ENCODE measurements at places on chromosomes 12 and 14. TPM values are rescaled to one million over a fixed set of nuclear protein-coding genes. Genes with fewer than 3 reads are reported as not detected.
A peak's percentile ranks its signal among the peaks of the same experiment; 100 is the strongest.

DNA sequence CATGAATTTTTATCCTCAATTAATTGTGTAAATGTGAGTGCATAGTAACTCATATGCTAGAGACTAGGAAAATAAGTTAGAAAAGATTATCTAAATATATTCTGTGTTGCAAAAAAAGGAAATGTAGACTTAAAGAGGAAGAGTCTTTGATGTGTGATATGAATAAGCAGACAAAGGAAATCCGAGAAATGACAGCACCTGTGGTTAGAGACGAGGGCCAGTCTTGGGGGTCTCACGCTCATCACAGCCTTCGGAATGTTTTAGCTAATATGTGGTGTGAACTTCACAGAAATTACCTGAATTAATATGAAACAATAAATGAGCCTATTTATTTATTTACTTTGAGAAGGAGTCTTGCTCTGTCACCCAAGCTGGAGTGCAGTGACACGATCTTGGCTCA, 11.6 kb downstream of the ATP6V0A2 start:
- DNase-seq: no peak
- no peak overlapping the region for H3K27ac ChIP-seq
- H3K36me3 ChIP-seq: peaks cover 48% of the 10 kb centered on the region
- H3K4me3 ChIP-seq: no peak overlapping the region
- no peaks in the 10 kb centered on the region for H3K27me3 ChIP-seq

DNA sequence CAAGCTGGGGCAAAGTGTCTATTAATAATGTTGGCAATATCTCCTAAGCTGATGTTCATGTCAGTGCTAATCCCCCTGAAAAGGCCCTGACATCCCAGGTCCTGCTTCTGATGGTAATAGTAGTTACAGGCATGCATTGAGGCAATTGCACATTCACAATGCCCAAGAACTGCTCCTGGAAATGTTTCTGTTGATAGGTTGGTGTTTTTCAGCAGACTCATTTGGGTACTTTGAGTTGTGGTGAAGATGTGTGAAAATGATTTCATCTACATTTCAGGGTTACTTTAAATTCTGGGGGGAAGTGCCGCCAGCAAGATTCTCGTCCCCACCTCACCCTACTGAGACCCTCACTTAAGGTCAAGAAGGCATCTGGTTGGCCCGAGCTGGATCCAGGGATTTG, 92.9 kb downstream of the BBS10 start:
- no peak for DNase-seq
- peaks cover 10% of the 10 kb centered on the region for H3K4me1 ChIP-seq
- no peaks in the 10 kb centered on the region for H3K36me3 ChIP-seq
- H3K27ac ChIP-seq: no peak overlapping the region
- H3K27me3 ChIP-seq: no peaks in the 10 kb centered on the region

SELPLG gene
- total RNA-seq: 0.34 TPM

DNA sequence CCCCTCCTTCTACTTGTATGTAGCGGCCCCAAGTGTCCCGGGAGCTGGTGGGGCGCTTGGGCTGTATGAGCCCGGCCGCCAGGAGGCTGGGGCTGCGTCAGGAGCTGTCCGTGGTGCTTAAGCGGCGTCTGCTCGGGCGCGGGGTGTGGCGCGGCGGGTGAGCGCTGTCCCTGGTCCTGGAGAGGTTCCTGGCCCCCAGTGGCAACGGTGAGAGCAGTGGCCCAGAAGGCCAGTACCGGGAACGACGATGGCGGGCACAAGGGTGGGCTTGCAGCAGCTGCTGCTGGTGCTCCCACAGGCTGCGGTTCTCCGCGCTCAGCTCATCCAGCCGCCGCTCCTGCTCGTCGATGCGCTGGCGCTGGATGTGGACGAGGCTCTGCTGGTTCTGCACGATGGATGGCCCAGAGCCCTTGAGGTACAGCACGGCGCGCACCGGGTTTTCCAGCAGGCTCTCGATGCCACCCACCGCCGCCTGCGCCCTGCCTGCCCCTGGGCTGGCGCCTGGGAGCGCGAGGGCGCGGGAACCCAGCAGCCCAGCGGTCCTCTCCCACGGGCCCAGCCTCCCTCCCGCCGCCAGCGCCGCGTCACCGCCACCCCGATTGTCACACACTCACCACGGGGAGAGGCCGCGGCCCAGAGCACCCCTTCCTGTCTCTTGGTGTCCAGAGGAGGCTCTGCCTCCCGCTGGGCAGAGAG, 41.9 kb upstream of the FKBP4 start:
- no peaks in the 10 kb centered on the region for H3K4me1 ChIP-seq
- DNase-seq: peak; percentile 81
- no peaks in the 10 kb centered on the region for H3K36me3 ChIP-seq
- no peak overlapping the region for H3K4me3 ChIP-seq
- H3K27me3 ChIP-seq: peaks cover 56% of the 10 kb centered on the region
- no peak overlapping the region for H3K27ac ChIP-seq

GRCh38 chr14:31678421-31679249, 117.4 kb downstream of the NUBPL start:
- H3K4me3 ChIP-seq: no peak overlapping the region
- no peak for DNase-seq
- no peaks in the 10 kb centered on the region for H3K36me3 ChIP-seq
- H3K27me3 ChIP-seq: no peaks in the 10 kb centered on the region
- no peaks in the 10 kb centered on the region for H3K4me1 ChIP-seq
- no peak overlapping the region for H3K27ac ChIP-seq

- DNase-seq: no peak
- H3K27ac ChIP-seq: no peak overlapping the region
- peaks cover 89% of the 10 kb centered on the region for H3K27me3 ChIP-seq
- H3K36me3 ChIP-seq: no peaks in the 10 kb centered on the region
- no peaks in the 10 kb centered on the region for H3K4me1 ChIP-seq
- no peak overlapping the region for H3K4me3 ChIP-seq
Observed at GRCh38 chr12:131061041-131061806, 107.5 kb downstream of the ADGRD1 start.

DNA sequence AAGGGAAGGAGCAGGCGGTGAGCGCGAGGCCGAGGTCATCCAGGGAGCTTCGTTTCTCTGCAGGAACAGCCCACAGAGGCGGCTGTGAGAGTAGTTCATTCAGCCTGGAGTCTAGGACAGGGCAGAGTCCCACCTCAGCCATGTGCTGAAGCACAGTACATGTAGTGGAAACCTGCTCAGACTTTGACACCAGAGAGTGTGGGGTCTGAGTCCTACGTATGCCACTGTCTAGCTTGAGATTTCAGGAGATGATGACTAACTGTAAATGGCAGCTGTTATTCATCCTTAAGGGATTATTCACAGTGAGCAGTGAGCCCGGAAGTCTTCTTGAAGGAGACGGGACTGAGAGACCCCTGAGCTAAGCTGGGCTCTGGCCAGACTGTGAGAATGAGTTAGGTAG, 938 bp upstream of the SLC6A13 start:
- no peak for DNase-seq
- H3K4me1 ChIP-seq: no peaks in the 10 kb centered on the region
- no peaks in the 10 kb centered on the region for H3K36me3 ChIP-seq
- no peak overlapping the region for H3K4me3 ChIP-seq
- no peak overlapping the region for H3K27ac ChIP-seq

ADCY4 gene
- total RNA-seq: 0.84 TPM

DNA sequence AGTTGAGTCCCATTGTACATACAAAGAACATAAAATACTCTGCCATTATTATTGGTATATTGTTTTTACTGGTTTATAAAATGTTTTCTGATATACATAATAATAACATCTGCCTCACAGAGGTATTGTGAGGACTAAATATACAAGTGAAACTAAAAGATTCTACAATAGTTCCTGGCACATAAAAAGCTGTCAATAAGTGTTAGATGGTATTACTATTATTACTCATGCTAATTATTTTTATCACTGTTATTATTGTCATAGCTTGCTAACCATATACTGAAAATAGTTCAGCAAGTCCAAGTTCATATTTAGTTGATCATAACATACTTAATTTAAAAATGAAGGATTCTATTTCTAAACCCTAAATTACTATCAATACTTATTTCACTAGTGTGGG, 34.4 kb downstream of the BTG1 start:
- peaks cover 37% of the 10 kb centered on the region for H3K4me1 ChIP-seq
- no peaks in the 10 kb centered on the region for H3K36me3 ChIP-seq
- no peak overlapping the region for H3K27ac ChIP-seq
- no peaks in the 10 kb centered on the region for H3K27me3 ChIP-seq

GRCh38 chr12:96503976-96504375, 14.6 kb downstream of the CFAP54 start:
- DNase-seq: no peak
- H3K4me1 ChIP-seq: peaks cover 11% of the 10 kb centered on the region

DNA sequence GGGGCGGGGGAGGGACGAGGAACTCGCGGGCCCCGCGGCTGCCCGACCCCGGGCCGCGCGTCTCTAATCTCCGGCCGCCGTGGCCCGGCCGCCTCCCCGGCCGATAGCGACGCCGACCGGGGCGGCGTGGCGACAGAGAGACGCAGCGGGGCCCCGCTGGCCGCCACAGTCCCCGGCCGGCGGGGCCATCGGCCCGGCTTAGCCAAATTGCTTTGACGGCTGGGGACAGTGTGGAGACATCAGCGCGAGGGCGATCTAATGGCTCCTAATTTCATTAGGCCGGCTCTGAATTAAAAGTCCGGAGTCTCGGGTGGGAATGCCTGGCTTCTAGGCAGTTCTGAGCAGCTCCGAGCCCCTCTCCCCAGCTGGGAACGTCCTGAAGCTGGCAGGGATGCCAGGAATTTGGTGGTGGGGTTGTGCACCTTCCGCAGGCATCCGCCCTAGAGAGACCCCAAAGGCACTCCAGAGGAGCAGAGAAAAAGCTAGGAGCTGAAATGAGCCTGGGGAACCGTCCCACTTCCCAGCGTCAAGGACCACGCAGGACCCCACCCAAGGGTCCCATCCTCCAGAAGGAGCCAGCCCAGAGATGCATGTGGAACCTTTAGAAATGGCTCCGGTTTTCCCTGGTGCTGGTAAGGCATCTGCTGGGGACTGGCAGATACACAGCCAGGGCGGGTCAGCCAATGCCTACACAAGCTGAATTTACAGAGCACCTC, 9.6 kb downstream of the TBX5 start:
- no peaks in the 10 kb centered on the region for H3K27me3 ChIP-seq
- H3K27ac ChIP-seq: no peak overlapping the region
- H3K4me1 ChIP-seq: no peaks in the 10 kb centered on the region
- no peak for DNase-seq

DNA sequence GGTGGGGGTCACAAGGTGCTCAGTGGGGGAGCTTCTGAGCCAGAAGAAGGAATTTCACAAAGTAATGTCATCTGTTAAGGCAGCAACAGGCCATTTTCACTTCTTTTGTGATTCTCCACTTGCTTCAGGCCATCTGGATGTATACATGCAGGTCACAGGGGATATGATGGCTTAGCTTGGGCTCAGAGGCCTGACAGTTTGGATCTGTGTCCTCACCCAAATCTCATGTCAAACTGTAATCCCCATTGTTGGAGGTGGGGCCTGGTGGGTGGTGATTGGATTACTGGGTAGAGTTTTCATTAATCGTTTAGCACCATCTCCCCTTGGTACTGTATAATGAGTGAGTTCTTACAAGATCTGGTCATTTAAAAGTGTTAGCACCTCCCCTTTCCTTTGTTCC, 36.4 kb downstream of the TESPA1 start:
- H3K4me3 ChIP-seq: no peak overlapping the region
- H3K36me3 ChIP-seq: no peaks in the 10 kb centered on the region
- peaks cover 2% of the 10 kb centered on the region for H3K27me3 ChIP-seq
- no peak for DNase-seq
- no peak overlapping the region for H3K27ac ChIP-seq
- H3K4me1 ChIP-seq: no peaks in the 10 kb centered on the region

SIX6 gene
- total RNA-seq: 0.28 TPM
